ENCODE measurements at places on chromosomes 5 and 9. TPM values are rescaled to one million over a fixed set of nuclear protein-coding genes. Genes with fewer than 3 reads are reported as not detected.

GRCh38 chr9:112061152-112061740 is 113.9 kb downstream of the SUSD1 start:
- H3K27ac ChIP-seq: peak overlapping the region; percentile 89
- no peak overlapping the region for H3K4me3 ChIP-seq
- peaks cover 44% of the 10 kb centered on the region for H3K4me1 ChIP-seq
- H3K36me3 ChIP-seq: no peaks in the 10 kb centered on the region
- DNase-seq: peak; percentile 36

- H3K27me3 ChIP-seq: no peaks in the 10 kb centered on the region
- H3K4me3 ChIP-seq: no peak overlapping the region
- H3K27ac ChIP-seq: no peak overlapping the region
- no peaks in the 10 kb centered on the region for H3K36me3 ChIP-seq
- no peaks in the 10 kb centered on the region for H3K4me1 ChIP-seq
Observed at GRCh38 chr5:136424835-136425584, 59.7 kb upstream of the TRPC7 start.

GRCh38 chr9:34665067-34665380 is 2.6 kb upstream of the CCL27 start:
- peak overlapping the region; percentile 99 for H3K27ac ChIP-seq
- H3K27me3 ChIP-seq: no peaks in the 10 kb centered on the region
- peak overlapping the region; percentile 76 for H3K4me3 ChIP-seq
- peaks cover 24% of the 10 kb centered on the region for H3K36me3 ChIP-seq

The PITX1 gene
- total RNA-seq: 735 TPM

The USP20 gene
- total RNA-seq: 12.9 TPM

The COL15A1 gene
- 10.6 TPM for total RNA-seq

The SLC6A19 gene
- total RNA-seq: not detected

All from esophagus squamous epithelium (tissue), 5 donors.